ENCODE measurements at places on chromosomes 5 and 9.
A peak's percentile ranks its signal among the peaks of the same experiment; 100 is the strongest.

DNA sequence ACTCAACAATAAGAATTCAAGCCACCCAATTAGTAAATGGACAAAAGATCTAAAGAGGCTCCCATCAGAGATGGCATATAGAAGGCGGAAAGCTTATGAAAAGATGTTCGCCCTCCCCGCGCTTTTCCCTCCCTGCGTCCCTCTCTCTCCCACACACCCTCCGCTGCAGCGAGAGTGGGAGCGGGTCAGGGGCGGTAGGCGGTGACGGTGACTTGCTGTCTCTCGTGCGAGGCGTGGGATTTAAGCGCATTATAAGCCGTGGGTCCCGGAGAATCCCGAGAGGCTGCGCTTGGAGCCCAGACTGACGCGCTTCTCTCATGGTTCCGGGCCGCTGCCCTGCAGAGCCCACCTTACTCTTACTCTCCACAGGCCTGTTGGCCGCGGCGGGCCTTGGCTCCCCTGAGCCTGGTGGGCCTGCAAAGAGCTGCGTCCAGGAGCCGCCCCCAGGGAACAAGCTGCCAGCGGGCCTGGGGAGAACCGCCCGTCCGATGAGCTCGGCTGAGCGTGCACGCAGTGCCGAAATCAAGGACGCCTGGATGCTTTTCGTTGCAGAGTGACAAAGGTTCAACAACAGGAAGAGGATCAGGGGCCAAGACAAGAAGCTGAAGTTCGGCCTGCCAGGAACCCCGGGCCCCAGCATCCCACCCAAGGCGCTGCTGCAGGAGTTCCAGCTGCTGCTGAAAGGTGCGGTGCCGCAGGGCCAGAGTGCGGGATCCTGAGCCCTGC lies 42.6 kb upstream of the BICD2 start:
- no peak for DNase-seq

DNA sequence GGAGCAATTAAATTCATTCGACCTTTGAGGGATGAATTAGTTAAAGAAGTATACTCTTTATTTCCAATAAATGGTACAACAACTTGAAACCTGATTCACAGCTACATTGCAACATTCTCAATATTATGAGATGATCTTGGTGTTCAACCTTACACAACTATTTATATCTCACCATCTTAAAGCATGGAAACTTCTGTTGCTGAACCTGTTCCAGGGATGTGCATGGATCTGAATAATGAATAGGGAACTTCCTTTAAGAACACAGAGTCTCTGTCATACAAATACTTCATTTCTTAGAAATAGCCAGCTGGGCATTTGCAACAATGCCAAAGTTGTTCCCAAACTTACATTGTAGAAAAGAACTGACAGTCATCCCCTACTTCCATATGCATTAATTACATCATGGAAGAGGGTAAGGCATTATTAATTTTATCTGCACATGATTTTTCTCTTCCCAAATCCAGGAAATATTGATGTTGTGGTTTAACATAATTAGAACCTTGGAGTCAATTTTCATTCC lies 39.8 kb upstream of the CCDC112 start:
- no peak for DNase-seq

- no peak for DNase-seq
Observed at GRCh38 chr9:137650779-137651178, 32.0 kb downstream of the EHMT1 start.

DNA sequence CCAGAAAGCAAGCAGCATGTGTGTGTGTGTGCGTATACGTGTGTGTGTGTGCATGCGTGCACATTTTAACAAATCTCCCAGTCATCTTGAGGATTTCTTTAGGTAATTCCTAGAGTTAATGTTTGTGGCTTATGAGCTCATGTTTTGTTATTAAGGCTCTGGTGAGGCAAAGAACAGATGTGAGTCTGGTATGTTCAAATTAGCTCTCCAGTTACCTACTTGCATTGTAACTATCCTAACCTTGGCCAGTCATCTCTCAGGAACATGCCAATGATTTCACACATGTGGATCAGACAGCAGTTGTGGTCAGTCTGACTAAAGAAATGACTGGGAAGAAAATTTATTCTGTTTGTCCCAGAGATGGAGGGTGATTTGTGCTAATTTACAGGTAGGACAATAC lies 163.1 kb downstream of the IZUMO3 start:
- DNase-seq, result no peak

DNA sequence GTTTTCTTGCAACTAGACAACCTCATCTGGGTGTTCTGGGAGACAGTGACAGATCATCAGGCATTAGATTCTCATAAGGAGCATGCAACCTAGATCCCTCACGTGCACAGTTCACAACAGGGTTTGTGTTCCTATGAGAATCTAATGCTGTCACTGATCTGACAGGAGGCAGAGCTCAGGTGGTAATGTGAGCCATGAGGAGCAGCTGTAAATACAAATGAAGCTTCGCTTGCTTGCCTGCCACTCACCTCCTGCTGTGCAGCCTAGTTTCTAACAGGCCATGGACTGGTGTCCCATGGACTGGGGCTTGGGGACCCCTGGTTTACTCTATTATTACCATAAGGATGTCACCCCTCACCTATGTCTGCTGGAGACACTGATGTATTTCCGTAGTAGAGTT lies 166.8 kb downstream of the PSAT1 start:
- no peak for DNase-seq

GRCh38 chr9:18768951-18769622 lies 263.9 kb downstream of the SAXO1 start:
- no peak for DNase-seq

GRCh38 chr5:148791696-148792095 lies 34.7 kb upstream of the ADRB2 start:
- no peak for DNase-seq

DNA sequence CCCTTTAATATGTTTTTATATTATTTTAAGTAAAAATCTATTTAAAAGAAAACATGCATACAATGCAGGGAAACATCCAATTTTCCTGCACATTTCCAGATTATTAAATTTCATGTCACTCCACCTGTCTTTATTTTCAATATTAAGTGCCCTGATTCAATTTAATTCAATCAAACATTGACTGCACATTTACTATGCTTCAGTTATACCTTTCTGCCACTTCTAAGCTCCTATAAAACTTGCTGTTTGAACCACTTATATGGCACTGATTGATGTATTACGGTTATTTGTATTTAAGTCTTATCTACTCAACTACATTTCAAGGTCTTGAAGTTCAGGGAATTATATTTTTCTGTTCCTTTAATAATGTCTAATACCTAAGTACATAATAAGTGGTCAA lies 198.0 kb downstream of the CAVIN4 start:
- DNase-seq, result no peak

DNA sequence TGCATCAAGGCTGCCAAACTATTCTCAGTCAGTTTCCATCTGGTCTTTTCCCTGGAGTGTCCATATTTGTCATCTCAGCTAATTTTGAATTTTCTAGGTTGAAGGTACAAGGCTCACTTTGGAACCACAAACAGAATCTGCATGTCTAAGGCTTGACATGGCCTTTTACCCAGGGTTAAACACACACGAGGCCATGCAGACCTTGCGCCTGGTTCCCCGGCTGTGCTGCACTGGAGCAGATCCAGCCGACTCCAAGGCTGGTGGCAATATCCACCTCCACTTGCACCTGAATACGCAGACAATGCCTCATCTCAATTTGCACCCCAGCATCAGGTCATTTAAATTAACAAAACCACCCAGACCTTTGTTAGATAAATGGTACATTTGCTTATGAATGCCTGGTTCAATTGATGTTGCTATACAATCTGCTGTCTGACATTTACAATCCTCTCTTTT lies 276.2 kb downstream of the HSPA4 start:
- no peak for DNase-seq

- no peak for DNase-seq
Observed at GRCh38 chr9:129145316-129145715, 32.7 kb downstream of the IER5L start.

DNA sequence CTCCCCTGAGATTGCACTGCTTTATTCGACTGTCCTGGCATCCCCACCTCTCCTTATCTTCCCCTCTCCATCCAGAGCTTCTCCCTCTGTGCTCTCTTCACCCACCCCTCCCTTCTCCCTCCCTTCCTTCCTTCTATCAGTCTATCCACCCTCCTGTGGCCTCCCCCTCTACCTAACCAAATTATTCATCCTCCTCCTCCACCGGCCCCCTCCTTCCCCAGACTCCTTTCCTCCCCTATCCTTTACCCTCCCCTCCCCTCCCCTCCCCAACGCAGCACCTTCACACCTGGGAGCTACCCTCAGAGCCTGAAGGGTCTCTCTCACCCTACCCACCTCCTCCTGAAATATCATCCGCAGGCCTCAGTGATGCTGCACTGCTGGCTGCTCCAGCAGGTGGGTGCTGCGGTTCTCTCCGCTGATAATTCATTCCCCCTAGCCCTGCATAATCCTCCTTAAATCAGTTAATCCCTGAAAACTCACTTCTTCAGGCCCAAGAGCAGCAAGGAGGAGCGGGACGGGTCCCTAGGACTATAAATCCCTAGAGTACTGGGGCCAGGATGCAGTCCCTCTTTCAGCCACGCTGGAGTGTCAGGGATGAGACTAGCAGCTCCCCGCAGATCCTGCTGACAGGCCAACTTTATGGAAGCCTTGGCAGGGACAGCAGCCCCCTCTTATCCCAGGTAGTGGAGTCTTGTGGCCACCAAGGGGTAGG lies 97.8 kb downstream of the PCDH1 start:
- DNase-seq, result peak; percentile 84

DNA sequence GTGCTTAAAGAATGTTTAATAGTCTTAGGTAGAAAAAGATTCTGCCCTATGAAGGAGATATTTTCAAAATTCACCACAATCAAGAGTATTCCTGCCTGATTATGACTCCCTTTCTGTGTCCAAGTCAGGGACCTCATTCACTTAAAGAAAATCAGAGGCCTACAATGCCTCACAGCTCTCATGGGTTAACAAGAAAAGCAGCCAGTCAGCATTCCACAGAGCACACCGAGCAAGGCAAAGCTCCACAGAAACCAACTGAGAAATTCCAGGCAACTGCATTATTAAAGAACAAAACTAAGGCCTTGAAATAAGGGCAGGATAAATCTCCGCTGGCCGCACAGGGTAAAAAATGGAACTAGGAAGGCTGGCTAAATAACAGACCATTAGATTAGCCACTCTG lies 161.1 kb downstream of the TARS1 start:
- DNase-seq, result no peak

GRCh38 chr9:124381170-124381945 lies 33.9 kb downstream of the PSMB7 start:
- no peak for DNase-seq

GRCh38 chr9:134346151-134346550 lies 19.9 kb downstream of the RXRA start:
- DNase-seq, result peak; percentile 54

GRCh38 chr9:126587187-126588185 lies 26.2 kb upstream of the LMX1B start:
- DNase-seq, result peak; percentile 40

DNA sequence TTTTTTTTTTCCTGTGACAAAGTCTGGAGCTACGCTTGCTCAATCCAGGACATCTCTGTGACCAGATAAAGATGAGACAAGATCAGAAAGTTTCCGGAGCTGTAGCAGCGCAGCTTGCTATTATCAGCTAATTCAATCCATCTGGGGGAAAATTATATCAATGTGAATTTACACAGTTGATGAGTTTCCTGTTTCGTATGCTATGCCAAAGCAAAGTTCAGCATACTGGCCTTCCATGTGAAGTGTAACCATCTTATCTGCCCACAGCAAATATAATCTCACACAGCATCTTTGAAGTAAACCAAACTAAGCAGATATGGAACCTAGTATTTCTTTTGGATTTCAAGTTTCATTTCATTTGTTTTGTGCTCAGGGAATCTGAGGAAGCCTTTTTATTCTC lies 1767.7 kb downstream of the EFNA5 start:
- no peak for DNase-seq

DNA sequence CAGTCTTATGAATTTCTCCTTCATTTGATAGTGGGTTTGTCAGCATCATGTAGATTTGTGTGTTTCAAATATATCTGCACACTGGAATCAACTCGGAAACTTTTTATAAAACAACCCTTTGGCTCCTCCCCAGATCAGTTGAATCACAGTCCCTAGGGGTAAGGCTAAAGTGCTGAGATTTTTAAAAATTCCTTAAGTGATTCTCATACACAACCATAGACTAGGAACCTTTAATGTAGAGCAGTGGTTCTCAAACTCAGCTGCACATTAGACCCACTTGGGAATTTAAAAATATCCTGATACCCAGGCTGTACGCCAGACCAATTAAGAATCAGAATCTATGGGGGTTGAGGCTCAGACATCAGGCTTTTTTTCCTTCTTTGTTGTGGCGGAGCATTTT lies 17.5 kb upstream of the JAK2 start:
- DNase-seq, result no peak

- no peak for DNase-seq
Observed at GRCh38 chr5:31442058-31442745, 89.7 kb downstream of the DROSHA start.

- peak; percentile 12 for DNase-seq
Observed at GRCh38 chr5:163269624-163270023, 167.8 kb upstream of the CCNG1 start.

DNA sequence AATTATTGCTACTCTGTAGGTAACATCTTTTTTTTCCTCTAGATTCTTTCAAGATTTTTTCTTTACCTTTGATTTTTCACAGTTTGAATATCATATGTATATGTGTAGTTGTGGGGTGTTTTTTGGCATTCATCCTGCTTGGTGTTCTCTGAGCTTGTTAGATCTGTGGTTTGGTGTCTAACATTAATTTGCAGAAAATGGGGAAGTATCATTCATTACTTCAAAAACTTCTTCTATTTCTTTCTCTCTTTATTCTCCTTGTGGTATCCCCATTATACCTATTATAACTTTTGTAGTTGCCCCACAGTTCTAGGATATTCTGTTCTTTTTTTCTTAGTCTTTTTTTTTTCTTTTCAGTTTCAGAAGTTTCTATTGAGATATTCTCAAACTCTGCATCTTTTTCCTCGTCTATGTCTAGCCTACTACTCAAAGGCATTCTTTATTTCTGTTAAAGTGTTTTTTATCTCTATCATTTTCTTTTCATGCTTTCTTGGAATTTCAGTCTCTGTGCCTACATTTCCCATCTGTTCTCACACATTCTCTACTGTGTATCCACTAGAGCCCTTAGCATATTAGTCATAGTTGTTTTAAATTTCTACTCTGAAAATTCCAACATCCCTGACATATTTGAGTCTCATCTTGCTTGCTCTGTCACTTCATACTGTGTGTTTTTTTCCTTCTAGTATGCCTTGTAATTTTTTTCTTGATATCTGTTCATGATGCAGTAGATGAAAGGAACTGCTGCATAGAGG lies 60.1 kb upstream of the GNA14 start:
- DNase-seq, result no peak

- DNase-seq, result peak; percentile 88
Observed at GRCh38 chr9:113154471-113154870, 3.7 kb downstream of the SLC31A2 start.

GRCh38 chr5:26813235-26813634 lies 225.2 kb downstream of the CDH9 start:
- DNase-seq, result no peak

DNA sequence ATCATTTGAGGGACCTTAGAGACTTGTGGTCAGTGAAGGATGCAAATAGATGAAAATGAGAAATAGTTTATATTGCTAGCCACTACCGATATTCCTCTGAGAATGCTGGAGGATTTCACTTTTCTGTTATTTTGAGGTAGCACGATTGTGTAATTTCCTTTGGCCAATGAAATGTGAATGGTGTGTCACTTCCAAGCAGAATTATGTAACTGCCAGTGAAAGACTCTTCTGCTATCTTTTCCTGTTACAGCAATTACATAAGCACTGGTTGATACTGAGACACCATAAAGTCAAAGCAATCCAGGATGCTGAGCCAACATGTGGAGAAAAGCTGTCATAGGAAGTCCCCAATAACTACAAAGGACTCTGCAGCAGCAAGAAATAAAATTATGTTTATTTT lies 3.6 kb upstream of the PCDHA2 start:
- DNase-seq, result no peak

- no peak for DNase-seq
Observed at GRCh38 chr9:15635752-15636151, 82.9 kb downstream of the CCDC171 start.

Measured in NCI-H82 (cell line).